Activated CD8-positive, alpha-beta T cell treated with anti-CD3 and anti-CD28 coated beads for 36 hours (primary cell): ENCODE measurements at places on chromosomes 1 and 21.
A peak's percentile ranks its signal among the peaks of the same experiment; 100 is the strongest.

DNA sequence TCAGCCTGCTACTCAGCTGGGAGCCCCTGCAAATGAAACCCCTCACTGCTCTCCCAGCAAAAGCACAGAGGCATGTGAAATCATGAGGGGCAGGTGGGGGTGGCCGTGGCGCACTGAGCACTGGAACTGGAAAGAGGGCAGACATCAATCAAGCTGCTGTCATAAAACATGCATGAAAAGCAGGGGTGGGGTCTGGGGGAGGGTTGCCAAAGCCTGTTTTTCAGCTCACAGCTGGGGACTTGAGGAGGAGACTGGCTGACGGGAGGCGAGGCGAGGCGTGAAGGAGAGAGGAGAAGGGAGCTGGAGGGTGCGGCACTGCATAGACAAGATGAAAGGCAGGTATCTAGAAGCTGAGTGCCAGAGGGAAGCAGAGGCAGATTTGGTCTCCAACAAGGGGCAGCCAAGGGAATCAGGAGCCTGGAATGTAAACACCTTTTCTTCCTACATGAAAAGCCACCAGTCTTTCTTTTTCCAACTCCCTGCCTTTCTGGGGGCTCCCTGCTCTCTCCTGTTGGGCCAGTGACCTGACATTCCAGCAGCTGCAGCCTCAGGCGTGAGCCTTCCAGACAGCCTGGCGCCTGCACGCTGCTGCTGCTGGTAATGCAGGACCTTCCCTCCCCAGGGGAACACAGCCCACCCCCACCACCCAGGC is 87.0 kb downstream of the NMNAT2 start:
- no peak for DNase-seq

GRCh38 chr21:16815243-16815642 is 697.6 kb upstream of the CXADR start:
- DNase-seq: no peak

DNA sequence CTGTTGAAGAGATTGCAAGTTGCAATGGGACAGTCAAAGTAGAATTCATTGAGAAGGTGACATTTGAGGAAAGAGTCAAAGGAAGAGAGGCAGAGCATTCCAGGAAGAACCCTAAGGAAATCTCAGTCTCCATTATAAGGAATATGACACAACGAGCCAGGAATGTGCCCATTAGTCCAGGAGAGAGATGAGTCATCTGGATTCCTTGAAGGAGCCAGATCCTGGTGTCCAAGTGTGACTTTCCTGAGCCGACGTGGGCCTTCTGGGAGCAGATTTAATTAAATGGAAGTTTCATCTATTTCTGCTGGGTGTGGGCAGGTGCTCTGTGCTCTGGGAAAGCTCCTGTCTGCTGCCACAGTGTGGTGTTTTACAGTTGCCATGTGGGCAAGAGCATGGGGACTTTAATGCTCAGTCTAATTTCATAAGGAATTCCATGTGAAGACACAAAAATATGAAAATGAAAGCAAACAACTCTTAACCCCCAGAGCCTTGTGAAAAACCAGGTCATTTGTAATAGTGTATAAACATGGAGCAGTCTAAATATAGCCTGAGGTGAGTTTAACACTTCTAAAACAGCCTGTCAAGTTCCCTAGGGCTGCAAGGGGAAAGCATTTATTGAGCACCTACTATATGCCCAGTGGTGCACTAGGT is 111.4 kb upstream of the ARTN start:
- no peak for DNase-seq

DNA sequence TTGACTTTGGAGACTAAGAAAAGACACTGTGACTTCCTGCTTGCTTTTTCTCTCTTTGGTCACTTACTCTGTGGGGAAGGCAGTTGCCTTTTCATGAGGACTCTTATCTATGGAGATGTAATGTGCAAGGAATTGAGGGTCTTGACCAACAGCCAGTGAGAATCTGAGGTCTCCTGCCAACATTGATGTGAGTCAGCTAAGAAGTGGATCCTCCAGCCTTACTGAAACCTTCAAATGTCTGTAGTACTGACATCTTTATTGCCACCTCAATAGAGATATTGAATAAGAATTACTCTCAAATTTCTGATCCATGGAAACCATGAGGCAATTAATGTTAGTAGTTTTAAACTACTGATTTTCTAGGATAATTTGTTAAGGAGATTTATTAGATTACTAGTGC is 598.4 kb downstream of the ADGRL2 start:
- DNase-seq: no peak

GRCh38 chr1:83531521-83532309 is 467.2 kb downstream of the TTLL7 start:
- DNase-seq: no peak

GRCh38 chr1:18796950-18797349 is 62.5 kb downstream of the TAS1R2 start:
- no peak for DNase-seq

- peak; percentile 61 for DNase-seq
Measured at GRCh38 chr1:46522184-46522968, 29.1 kb downstream of the KNCN start.

DNA sequence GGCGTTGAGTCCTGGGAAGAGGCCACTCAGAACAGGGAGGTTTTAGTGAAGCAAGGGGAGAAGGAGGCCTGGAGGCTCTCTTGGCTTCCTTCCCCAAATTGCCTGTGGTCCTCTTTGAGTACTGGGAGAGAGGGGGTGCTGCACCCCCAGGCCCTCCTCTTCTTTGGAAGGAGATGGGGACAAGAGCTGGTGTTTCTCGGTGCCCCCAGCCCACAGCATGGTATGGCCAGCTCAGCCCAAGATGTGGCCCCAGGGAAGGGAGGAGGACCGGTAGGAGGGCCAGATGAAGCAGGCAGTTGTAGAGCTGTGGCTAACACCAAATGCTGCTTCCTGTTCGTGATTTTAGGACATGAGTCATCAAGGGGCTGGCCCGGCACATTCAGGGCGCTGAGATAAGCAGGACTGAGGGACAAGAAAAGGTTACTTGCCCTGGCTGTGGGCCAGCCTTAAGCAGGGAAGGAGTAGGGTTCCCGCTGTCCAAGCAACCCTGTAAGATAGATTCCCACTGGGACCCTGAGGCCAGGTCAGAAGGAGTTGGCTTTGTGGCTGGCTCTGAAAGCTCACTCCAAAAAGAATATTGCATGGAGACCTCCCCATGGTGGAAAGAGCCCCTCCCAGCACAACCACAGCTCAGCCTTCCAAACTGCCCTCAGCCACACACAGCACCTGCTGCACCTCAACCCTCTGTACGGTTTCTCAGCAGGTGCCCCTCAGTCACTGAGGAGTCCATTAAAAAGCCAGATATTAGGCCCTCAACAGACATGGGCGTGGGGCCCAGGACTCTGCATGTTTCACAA is 4.9 kb upstream of the TNFRSF1B start:
- DNase-seq: peak; percentile 93

DNA sequence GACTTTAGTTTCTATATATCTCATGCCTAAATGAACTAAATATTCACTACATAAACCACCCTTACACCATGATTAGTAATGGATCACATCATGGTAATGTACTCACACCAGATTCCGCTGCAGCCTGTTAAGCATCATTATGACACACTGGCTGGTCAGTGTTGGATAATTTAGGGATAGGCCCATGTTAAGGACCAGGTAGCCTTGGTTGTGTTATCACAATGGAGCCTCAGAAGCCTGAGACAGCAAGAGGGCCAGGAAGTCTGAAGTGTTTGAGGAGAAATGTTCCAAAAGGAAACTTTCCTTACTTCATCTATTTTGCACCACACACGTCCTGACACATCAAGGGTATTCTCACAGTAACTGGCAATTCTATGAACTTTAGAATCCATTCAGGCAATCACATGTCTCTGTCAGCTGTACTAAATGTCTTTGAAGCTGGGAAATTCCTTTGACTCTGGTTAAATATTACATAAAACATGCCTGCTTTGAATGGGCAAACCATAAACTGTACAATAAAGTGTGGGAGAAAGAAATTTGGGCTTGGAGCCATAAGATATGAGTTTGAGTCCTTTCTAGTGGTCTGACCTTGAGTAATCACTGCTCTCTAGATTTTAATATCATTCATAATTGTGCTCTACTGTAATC is 105.3 kb upstream of the DPT start:
- DNase-seq: no peak

- DNase-seq: no peak
Measured at GRCh38 chr1:33244143-33244808, 12.0 kb upstream of the ZNF362 start.

DNA sequence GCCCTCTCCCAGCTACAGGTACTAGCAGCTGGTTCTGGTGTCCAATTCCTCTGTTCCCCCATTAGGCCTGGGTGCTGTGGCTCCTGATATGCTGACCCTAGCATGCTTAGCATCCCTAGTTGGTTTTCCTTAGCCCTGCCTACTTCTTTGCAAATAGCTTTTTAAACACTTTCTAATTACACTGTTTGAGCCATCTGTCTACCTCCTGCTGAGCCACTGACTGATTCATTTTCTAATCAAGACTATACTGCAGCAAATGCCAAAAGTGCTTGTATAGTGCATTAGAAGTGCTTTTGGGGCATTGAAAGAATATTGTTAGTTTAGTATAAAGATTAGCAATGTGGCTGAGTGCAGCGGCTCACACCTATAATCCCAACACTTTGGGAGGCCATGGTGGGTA is 36.3 kb downstream of the ERICH3 start:
- DNase-seq: no peak

DNA sequence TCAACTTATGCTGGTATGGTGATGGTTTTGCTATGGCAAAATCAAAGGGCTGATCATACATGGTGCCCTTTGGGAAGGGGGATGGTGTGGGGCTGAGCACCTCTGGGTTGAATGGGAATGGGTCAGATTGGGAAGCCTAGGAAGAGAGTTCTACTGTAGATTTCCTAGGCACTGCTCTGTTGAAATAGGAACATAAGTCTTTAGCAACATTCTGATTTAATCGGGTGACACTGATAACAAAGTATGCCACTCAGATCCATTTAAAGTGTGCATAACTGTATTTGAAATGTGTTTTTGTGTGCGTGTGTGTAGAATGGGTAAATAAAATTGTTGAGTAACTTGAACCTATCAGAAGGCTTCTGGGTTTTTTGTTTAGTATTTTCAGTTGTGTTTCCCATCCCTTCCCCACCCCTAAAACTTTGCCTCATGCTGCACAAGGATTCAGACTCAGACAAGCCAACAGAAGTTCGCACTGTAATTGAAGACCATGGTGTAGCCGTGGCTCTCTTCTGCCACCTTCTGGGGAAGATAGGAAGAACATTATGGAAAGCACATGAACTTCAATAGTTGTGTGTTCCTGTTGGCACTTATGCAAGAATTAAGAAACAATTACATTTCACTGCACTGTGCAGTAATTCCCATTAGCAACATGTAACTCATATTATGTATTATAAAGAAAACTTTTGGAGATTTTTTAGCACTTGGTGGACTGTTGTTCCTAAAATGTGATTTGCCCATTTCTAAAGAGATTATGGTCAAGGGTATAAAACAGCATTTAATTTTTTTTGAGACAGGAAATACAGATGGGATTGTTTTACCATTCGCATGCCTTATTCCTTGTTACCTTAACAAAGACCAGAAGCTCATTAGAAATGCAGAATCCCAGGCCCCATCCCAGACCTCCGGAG is 10.9 kb upstream of the C4BPB start:
- DNase-seq: peak; percentile 76

DNA sequence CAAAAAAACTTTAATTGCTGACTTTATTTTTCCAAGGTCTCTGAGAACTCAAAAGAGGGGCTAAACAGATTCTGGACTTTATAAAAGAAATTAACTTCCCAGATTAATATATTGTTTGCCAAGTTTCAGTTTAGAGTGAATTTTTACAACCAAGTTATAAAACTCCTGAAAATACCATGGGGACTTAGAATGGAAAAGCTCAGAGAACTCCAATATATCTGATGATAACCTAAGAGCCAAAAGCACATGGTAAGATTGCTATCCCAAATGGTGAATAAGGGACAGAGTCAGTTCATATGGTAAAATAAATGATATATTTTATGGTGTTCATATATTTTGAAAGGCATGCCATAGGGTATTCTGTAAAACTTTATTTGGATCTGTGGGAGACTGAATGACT is 470.9 kb downstream of the TTLL7 start:
- no peak for DNase-seq

- no peak for DNase-seq
Measured at GRCh38 chr1:175166746-175167145, 25.8 kb downstream of the KIAA0040 start.

GRCh38 chr21:26093122-26093521 is 77.4 kb downstream of the APP start:
- no peak for DNase-seq

DNA sequence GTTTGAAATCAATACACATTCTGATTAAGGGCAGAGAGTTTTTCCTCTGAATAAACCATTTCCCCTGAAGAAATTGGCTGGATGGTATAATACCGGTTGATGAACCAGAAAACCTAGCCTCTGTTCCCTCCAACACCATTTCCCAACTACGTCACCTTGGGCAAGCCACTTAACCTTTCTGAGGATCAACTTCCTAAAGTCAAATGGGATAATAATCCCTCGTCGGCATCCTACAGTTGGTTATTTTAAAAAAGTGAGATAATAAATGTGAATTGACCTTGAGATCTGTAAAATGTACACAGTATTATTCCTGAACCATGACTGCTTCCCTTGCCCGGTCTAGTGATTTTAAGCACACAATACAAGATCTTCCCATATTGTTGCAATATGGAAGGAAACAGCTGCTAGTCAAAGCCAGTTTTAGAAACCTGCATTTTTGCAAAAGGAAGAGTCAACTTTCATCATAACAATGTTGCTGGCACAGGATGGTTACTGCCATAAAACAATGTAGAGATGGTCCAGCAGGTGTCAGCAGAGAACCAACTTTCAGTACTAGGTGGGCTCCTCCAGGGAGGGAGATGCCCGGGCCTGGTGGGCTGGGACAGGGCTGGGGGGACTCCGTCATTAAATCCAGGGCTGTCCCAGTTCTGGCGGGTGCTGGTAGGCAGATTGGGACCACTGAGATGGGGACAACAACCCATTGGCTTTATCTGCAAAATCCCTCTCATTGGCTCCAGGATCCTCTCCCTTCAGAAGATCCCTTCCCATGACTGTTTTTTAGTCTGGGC is 5.2 kb upstream of the HLX start:
- peak; percentile 54 for DNase-seq

DNA sequence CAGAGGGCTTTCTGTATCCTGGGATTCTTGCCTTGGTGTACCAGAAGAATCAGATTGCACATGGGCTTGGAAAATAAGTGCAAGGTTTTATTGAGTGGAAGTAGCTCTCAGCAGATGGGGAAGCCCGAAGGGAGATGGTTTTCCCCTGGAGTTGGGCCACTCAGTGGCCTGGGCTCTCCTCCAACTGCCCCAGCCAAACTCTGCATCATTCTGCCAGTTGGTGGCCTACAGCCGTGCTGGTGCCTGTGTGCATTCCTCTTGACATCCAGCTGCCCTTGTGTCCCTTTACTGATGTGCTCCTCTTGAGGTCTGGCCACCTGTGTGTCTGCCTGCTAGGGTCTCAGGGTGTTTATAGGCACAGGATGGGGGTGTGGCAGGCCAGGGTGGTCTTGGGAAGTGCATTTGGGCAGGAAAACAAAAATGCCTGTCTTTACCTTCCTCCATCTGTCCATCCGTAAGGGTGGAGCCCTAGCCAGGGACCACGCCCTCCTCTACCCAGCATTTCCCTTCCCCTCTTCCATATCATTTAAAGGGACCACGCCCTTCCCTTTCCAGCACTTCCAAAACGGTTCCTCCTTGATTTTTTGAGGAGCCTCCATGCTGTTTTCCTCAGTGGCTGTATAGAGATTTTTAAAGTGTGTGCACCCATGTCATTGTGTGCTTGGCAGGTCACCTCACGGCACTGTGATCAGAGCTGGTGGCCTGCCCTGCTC is 18.9 kb downstream of the SNAP47 start:
- DNase-seq: no peak
